ENCODE measurements at places on chromosomes 5 and 9. TPM values are rescaled to one million over a fixed set of nuclear protein-coding genes. Genes with fewer than 3 reads are reported as not detected.

SUSD3 gene
- 5.2 TPM for total RNA-seq

DNA sequence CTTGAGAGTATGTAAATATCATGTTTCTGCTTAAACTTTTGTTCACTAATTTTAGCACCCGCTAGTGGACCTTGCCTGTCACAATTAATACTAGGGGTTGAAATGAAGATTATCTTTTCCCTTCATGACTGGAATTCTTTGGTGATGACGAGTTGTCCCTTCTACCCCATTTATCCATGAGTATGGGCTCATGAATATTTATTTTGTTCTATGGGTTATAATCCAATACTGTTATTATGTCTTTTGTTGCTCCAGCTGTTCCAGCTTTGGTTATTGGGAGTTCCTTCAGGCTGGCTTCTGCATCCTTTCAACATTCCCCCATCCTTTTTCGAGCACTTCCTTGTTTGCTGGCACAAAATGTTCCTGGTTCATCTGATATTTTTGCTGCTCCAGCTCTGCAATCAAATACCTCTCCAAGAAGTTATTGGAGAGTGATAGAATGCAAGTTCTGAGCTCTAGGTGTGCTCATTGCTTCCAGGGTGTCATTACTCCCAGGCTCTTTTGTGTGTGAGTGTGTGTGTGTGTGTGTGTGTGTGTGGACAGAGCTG, 19.7 kb upstream of the ARHGEF28 start:
- no peak for DNase-seq

TLX3 gene
- total RNA-seq, result not detected

CDX1 gene
- 0.28 TPM for total RNA-seq

DMRTA1 gene
- 0.24 TPM for total RNA-seq

DNA sequence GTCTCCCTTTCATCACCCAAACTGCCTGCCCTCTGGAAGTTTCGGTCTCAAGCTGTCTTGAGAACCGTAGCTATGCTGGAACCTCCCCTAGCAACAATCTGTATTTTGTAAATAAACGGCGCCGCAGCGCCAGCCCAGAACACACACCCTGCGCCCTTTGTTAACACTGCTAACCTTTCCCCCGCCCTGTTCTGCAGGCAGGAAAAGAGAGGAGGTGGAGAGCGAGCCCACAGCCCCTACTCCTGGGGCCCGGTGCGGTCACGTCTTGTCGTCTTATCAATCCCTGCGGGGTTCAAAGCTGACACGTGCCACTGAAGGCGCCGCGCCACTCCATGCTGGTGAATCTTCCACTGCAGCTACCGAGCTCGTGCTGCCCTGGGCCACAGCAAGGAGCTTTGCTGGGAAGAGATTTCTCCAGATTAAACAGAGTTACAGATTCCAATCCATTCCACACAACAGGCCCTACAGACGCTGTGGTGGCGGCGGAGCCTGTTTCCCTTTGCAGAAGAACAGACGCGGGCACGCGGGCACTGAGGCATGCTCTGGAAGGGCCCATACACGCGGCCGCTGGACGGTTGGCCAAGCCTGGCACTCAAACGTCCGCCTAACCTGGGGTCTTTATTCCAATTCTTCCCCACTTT, 25.3 kb downstream of the ZDHHC11B start:
- peak; percentile 96 for DNase-seq

RNF208 gene
- total RNA-seq, result 2.7 TPM

DNA sequence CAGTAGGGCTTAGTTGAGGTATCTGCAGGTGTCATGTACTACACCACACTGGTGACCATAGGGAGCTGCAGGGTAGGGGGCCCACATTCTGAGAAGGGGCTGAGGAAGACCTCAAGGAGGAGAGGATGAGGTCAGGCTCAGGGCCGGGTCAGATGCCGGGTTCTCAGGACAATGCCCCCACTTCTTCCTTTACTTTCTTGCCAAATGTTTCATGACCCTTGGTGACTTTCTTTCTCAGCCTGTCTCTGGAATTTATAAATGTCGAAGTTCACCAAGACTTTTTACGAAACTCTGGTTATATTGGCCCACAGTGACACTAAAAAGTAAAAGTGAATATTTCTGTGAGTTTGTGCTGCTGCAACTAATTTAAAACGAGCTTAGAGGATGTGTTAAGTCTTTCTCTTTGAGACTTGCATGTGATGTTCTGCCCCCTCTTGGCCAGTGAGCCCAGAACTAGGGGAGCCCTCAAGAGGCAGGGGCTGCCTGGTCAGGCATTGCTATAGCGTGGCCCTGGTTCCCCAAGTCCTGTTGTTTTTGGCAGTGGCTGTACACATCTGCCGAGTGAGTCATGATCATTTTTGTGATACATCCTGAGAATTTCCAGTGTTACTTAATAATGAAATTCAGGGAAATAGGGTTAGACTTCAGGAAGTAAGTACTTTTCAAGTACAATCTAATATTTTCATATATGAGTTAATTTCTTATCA, 11.2 kb downstream of the ACO1 start:
- DNase-seq, result peak; percentile 84

KIF27 gene
- total RNA-seq, result 6.1 TPM

SV2C gene
- total RNA-seq, result not detected

GRCh38 chr9:5593904-5594303, 35.0 kb upstream of the RIC1 start:
- DNase-seq, result no peak

PLPP7 gene
- total RNA-seq, result 8.9 TPM

GRCh38 chr9:76240578-76240977, 153.6 kb downstream of the RFK start:
- no peak for DNase-seq

C1QTNF2 gene
- 9.7 TPM for total RNA-seq

DNA sequence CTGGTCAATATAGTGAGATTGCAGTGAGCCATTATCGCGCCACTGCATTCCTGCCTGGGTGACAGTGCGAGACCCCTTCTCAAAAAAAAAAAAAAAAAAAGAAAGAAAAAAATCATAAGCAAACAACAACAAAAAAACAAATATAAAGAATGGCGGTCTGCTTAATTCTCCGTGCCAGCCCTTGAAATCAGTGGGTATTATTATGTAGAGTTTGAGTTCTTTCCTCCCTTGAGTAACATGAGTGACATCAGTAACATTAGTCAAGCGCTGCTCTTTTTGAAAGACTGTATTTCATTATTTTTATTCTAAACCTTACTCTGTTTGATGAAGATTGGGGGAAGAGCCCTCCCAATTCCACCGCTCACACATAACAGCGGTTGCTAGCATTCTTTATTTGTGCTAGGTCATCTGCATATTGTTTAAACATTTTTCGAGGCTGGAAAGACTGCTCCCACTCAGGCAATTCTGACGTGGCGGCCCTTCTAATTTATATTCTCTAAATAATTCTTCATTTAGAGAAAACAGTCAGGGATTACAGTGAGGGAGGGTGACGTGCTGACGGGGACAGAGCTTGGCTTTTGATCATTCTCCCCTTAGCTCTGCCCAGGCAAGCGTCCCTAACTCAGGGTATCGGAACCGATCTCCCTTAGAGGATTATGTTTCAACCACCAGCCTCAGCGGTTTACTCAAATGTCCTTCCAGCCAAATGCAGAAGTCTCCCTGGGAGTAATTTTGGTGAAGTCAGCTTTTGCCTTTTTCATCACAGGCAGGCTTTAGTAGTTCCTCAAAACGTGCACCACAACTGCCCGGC, 860 bp upstream of the MARCHF6 start:
- no peak for DNase-seq

GRCh38 chr5:33091571-33092363, 349.0 kb upstream of the TARS1 start:
- DNase-seq, result no peak

- DNase-seq, result no peak
Measured at GRCh38 chr9:78644359-78644758, 347.4 kb downstream of the PSAT1 start.

DNA sequence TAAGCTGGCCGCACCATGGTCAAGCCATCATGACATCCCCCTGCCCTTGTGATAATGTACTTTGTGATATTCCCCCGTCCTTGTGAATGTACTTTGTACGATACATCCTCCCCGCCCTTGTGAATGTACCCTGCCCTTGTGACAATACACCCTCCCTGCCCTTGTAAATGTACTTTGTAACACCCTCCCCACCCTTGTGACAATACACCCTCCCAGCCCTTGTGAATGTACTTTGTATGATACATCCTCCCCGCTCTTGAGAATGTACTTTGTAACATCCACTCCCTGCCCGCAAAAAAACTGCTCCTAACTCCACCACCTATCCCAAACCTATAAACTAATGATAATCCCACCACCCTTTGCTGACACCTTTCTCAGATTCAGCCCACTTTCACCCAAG, 313.8 kb downstream of the CTNND2 start:
- no peak for DNase-seq

GRCh38 chr5:6228257-6229250, 149.8 kb downstream of the MED10 start:
- no peak for DNase-seq

Measured in posterior vena cava (tissue), 2 donors.